ENCODE measurements at places on chromosomes 3 and 15.
A peak's percentile ranks its signal among the peaks of the same experiment; 100 is the strongest.

DNA sequence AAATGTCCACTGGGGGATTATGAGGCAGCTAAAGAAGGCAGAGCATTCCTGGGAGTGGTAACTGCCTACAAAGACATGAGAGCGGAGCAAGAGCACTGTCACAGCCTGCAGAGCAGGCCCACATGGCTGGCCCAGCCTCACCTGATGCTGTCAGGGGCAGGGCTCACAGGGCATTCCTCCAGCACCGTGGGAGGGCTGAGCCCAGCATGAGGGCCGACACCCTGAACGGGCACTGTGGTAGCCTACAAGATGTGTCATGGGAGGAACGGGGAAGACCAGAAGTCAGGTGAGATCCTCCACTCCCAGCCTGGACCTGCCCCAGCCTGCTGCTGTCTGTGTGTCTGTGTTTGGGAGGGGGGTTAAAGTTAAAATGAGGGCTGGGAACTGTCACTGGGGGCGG lies 30.1 kb downstream of the CCDC12 start:
- DNase-seq: no peak

DNA sequence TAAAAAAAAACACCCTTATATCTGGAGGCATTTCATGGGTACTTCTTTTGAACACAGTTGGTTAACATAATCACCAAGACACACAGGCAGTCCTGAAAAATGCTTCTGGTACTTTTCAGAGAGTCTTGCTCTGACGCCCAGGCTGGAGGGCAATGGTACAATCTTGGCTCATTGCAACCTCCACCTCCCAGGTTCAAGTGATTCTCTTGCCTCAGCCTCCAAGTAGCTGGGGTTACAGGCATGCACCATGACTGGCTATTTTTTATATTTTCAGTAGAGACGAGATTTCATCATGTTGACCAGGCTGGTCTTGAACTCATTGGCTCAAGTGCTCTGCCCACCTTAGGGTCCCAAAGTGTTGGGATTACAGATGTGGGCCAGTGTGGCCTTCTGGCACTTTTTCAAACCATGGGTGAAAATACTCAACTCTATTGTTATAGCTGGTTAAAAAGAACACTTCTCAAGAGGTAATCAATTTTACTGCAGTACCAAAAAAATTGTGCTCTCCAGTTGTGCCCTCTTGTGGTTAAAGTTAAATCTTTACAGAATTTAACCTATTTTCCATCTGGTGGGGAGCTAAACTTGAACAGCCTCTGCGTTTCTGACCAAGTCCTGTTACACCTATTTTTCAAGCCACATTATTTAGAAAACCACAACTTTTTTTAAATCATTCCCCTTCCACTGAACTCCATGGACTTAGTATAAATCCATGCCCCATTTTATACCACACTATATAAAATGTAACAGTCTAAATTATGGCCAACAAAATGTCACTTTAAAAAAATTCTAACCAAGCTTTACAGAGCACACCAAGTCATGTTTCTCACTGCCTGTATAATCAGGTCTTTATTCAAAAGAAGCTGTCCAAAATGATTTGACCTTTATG lies 1.2 kb upstream of the SNAPC5 start:
- DNase-seq: no peak

DNA sequence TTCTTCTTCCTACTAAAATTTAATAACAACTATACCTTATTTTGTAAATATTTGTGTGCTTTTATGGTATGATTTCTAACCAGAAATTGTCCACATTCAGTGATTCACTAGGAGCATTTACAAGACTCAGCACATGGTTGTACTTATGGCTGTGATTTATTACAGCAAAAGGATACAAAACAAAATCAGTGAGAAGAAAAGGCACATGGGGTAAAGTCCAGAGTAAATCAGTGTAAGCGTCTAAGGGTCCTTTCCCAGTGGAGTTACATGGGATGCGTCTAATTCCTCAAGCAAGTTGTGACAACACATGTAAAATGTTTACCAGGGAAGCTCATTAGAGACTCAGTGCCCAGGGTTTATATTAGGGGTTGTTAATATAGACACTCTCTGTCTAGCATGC lies 31.1 kb downstream of the RNF13 start:
- DNase-seq: no peak

- no peak for DNase-seq
Measured at GRCh38 chr3:149091983-149092382, 5.7 kb upstream of the HLTF start.

DNA sequence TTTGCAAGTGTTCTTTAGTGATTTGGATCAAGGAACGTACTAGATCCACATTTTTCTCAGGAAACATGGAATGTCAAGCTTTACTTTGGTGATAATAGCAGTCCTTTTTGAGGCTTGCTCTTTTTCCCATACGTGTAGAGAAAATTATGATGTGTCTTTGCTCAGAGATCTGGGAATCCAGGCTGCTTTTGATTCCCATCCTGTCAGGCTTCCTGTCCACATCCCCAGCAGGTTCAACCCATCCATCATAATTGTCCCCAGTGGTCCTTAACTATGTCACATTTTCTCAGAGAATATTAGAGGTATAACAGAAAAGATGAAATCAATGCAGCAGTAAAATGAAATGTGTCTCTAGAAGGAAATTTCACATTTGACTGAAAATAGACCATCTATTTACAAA lies 111.4 kb downstream of the IQCH start:
- DNase-seq: no peak

DNA sequence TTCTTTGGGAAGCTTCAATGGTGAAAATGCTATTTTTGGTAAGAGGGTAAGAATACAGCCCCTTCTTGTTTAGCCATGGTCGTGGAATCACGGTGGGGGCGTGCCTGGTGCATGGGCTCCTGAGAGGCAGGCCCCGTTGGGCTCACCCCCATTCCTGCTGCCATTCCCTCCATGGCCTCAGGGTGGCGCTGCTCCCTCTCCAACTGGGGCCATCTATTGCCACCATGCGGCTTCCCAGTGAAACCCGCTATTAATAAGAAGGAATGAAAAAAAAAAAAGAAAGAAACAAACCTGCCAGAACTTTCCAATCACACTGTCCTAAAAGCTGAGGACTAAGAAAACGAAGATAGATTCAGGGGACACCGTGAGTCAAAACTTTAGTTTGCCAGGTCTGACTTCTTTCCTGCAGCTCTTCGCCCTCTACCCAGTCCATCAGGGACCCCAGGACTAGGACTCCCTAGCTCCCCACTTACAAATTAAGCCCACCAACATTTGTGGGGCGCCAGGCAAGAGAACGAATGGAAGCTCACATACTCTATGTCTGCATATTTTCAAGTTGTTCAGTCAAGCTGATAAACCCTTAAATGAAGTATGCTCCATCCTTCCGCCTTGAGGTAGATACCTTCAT lies 30.6 kb upstream of the ABHD2 start:
- peak; percentile 79 for DNase-seq

DNA sequence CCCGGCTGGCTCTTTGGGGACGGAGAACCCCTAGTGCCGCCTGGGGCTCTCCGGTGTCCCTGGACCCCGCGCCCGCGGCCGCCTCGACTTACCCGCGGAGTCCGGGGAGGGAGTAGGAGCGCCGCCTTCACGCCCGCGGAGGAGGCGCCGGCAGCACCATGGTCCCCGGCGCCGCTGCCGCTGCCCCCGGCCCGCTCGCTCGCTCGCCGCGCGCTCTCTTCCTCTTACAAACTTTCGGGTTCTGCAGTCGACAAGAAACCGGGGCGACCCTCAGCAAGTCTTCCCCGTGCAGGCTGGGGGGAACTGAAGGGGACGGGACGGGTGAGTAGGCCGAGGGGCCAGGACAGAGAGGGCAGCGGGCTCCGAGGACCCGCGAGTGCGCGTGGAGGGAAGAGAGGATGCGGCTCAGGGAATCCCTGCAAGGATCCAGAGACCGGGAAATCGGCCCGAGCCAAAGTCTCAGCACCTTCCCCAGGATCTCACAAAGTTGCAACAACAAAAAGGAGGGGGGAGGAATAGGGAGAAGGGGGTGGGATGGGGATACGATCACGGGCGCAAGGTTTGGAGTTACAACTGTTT lies 2.0 kb downstream of the FOXP1 start:
- no peak for DNase-seq

All from neuronal stem cell (in vitro differentiated cells).